ENCODE measurements at places on chromosomes 5 and 9.

GRCh38 chr5:120545007-120545406 is 80.9 kb downstream of the PRR16 start:
- DNase-seq = no peak

GRCh38 chr5:57221049-57221568 is 47.2 kb downstream of the GPBP1 start:
- peak; percentile 51 for DNase-seq

DNA sequence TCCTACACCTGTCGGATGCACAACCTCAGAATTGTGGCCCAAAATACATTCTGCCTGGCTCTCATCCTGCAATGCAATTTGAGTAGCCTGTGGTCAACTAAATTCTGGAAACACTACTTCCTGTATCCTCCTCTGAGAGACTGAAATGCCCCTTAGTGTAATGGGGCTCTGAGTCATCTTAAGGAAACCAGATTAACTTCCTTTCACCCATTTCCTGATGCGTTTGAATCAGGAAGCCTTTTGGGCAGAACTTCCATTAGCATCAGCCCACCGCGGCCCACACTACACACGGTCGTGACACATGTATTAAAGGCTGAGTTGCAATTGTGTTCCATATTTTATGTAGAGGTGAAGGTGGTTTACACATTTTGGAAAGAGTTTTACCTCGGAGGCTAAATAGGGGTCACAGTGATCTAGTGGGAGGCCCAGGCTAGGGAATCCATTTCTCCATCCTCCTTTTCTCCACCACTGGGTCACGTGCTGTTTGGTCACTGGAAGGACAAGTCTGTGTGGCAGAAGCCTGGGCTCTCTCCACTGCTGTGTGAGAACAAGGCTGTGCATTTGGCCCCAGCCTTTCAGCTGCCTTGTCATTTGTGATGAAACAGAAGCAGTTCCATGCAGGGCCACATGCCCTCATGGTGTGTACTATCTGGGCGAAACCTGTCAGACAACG is 55.9 kb downstream of the DAP start:
- no peak for DNase-seq

- no peak for DNase-seq
These were observed 814.5 kb downstream of the MTRR start for GRCh38 chr5:8683496-8683895.

- no peak for DNase-seq
These were observed 114.8 kb downstream of the WNK2 start for GRCh38 chr9:93298498-93299417.

DNA sequence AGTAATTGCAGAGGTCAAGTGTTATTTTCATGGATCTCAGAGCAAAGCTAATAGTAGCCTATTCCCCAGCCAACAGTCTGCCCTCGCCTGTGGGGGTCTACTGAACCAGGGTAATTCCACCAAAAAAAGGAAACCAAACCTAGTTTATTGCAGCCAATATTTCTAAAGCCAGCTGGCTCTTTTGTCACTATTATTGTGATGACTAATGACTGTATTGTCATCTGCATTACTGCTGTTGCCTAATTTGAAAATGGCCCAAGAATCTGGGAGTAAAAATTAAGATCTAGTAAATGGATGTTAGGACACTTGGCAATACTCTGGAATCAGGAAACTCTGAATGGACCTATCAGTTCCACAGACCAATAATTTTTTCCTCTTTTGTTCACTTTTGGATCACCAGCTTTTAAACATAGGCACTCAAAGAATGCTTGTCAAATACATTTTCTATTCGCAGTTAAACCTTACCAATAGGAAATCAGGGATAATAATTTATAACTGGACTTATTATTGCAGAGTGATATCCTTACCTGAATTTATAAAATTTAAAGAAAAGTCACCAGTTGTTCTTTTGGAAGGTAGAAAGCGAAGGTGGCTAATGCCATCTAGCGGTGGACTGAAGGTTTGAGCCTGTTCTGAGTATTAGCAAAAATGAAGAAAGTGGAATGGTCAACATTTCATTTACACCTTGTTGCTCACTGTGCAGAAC is 69.2 kb downstream of the SYK start:
- peak; percentile 55 for DNase-seq

DNA sequence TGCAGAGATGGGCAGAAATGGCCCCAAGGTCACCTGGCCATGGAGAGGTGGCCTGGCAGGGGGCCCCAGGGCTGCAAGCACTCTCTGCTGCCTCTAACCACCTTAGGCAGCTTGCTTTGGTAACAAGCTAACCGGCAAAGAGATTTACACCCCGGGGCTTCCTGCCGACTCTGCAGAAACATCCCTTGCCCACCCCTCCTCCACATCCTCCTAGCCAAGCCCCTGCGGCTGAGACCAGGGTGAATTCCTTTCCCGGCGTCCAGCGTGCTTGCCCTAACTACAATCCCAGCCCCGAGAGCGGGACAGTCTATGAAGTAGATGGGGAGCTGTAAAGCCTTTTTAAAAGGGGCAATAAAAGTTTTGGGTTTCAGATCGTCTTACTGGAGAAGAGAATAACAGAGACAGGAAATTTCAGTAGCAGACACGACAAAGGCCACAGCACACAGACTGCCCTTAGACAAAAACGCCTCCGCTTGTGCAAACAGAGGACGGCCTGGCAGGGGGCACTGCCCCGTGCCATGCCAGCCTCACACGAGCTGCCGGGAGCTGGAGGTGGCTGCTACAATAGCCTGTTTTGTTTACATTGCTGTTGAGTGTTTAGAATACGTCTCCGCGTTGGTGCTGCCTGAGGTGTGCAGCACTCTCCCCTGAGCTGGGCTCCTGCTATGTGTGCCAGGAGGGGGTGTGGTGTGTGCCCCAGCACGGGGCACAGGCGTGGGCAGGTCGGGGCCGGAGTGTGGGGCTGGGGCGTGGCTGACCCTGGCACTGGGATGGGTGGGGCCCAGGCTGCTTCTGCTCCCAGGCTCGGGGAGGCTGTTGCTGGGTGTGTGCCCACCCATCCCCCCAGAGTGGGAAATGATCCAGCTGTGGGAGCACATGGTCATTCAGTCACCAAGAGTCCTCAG is 15.3 kb downstream of the MYMK start:
- DNase-seq = peak; percentile 70

DNA sequence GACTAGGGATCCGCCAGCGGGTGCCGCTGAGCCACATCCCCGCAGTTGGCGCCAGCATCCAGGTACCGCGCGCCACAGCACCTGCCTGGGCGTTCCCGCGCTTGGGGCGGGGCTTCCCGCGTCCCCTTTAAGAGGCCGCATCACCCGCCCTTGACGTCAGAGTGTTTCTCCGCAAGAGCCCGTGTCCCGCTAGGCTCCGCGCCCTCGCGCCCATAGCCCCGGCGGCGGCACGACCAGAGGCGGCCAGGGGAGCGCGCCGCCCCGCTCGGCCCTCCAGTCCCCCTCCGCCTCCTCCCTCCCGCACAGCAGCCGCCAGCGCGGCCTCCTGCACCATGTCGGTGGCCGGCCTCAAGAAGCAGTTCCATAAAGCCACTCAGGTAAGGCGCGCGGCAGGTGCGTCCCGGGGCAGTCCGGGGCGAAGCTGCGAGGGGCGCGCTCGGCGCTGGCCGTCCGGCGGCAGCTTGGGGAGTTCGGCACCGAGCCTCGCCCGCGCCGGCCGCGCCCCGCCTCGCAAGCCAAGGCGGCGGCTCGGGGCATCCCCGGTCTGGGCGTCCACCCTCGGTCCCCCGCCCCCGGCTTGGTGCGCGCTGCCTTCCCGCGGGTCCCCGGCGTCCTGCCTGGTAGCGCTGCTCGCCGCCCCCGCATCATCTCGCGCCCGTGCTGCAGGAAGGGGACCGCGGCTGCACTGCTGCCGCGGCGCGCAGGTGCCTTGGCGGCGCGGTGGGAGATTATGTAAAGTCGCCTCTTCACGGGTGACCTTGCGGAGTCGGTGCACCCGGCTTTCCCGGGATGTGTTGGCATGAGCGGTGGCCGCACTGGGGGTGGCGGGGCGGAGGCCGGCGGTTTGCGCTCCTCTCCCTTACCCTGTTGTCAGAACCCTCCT is at the start of gene SH3GL2:
Gene SH3GL2, plus strand, starts transcription at position 156 of the 883 bp plus-strand sequence.
- DNase-seq = peak; percentile 80

- no peak for DNase-seq
These were observed 137.2 kb downstream of the SREK1 start for GRCh38 chr5:66281294-66281693.

GRCh38 chr5:96381526-96381925 is 51.5 kb downstream of the PCSK1 start:
- peak; percentile 29 for DNase-seq

DNA sequence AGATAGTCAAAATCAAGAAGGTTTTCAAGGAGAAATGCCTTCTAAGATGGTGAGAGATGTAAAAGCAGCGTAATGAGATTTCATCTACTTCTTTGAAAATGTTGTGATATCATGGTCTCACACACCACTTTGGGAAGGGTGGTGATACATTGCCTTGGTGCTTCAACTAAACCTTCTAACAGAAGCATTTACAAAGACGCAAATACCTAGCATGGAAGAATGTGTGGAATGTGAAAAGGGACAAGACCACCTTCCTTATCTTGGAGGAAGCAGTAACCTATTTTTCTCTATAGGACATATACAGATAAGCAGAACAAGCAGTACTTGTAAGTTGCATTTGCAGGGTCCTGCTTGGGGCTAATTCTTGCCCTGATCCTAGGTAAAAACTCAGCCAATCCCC is 38.8 kb downstream of the PCA3 start:
- no peak for DNase-seq

DNA sequence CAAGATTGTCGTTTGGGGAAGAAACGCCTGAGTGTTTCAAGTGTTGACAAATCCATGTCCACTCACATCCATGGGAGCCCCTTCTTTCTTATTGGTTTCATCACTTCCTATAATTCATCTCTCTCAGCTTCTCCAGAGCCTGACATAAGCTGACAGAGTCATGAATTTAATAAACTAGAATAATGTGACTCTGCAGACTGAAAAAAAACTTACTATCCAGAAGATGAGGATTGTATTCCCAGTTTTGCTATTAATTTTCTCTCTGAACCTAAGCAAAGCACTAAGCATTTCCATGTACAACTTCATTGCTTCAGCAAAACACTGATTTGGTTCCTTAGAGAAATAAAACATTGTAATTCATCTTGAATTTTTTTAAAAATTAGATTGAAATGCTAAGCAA is 691.8 kb downstream of the MTRR start:
- DNase-seq = no peak

DNA sequence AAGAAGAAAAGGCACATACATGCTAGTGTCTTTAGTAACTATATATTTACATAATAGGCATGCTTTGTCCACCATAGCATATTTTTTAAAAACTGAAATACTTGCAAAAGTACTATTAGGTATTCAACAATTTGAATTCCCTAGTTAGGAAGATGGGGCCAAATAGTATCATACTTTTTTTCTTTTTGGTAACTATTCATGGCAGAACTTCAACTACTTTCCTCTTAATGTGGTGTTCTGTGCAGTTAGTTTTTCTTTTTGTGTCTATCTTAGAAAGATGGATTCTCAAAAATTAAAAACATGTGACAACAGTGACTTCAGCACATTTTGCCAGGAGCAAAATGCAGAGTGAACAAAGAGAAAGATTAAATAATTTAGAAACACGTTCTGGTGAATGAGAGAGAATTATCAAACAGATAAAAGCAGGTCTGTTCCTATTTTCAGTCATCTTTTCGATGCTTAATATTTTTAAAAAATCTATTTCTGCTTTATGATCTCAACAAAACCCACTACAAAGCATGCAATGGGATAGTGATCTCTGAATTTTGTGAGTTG is 341.1 kb downstream of the ARL15 start:
- DNase-seq = no peak

- DNase-seq = peak; percentile 70
These were observed 44.5 kb downstream of the CCDC125 start for GRCh38 chr5:69288069-69288468.

DNA sequence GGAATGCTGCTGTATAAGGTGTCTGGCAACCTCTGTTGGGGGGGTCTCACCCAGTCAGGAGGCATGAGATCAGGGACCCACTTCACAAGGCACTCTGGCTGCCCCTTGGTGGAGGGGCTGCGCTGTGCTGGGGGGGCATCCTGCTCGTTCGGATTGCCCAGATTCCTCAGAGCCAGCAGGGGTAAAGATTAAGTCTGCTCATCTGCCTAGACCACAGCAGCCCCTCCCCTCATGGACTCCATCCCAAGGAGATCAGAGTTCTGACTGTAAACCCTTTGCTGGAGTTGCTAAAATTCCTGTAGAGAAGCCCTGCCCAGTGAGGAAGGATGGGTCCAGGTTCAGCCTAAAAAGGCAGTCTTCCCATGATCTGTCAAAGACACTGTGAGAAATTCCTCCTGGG is 262.0 kb upstream of the C9orf72 start:
- DNase-seq = no peak

DNA sequence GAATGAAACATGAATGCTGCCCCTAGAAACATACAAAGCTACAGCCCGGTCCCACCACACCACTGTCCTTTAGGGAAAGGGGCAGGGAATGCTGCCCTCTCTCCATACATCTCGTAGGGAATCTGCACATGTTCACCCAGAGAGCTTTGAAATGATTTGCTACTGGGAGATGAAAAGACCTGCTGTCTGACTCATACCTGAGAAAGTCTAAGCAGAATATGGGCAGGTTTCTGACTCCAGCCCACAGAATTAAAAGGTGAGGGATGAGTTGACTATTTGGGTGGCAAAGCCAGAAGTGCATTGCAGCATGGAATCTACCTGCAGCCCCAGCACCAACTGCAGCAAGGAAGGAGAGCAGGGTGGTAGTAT is 297.9 kb downstream of the TLE1 start:
- no peak for DNase-seq

DNA sequence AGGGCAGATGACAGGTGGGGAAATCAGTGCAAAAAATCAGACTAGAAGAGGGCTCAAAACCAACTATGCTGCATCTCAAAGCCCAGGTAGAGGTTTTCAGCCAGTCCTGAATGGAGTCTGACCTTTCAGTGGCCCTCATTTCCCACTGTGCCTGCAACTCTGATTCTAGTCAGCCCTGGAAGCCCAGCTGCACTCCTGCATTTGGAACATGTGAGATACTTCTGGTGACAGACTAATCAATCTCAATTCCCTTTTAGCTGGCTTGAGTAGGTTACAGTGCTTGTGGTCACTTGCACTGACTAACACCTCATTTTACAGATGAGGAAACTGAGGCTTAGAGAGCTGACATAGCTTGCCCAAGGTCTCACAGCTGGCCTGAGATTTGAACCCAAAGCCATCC is 7.9 kb upstream of the ACSL6 start:
- no peak for DNase-seq

DNA sequence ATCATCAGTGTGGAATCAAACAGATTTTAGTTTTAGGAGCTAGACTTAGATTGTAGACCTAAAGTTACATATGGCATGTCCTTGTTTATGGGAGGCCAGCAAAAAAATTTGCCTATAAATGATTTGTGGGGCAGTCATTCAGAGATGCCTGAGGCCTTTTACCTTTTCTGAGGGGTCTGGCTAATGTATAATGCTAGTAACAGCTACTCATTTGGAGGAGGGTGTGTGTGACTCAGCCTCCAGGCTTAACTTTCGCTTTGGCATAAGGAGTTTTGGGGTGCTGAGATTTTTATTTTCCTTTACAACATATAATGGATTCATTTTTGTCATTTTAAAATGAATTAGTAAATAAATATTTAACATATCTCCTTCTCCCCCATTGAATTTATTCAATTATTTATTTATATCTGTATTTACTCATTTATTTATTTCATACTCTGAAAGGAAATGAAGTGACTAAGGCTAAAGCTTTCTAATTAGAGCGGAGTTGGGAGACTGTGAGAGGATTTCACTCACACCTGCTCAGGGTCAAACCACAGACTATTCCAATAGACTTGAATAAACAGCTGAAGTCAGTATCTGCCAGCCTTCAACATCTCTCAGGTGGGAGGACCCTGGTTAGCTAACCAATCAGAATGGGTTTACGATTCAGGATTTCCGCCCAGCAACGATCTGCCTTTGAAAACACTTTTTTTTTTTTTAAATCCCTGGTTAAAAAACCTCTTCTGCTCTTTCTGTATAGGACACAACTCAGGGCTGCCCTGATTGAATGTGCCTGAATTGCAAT is 487.5 kb upstream of the SGCD start:
- peak; percentile 30 for DNase-seq
